ENCODE measurements at places on chromosomes 12 and 14.
A peak's percentile ranks its signal among the peaks of the same experiment; 100 is the strongest.

GRCh38 chr12:19248929-19249602 lies 119.5 kb downstream of the PLEKHA5 start:
- no peak for DNase-seq

DNA sequence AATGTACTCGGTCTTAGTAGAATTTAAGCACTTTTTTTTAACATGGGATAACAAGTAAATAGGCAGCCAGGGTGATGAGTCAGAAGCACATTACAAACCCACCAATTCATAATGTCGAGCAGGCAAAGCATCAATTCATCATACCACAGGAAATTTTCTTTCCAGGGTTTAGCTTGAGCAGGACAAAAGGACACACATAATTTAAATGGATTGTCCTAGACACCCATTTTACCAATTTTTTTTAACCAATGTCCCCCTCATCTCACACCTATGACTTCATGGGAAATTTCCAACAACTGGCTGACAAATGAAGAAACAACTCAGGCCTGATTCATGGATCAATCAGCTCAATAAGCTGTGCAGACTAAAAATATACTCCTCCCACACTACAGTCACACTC lies 58.8 kb upstream of the FOXG1 start:
- no peak for DNase-seq

DNA sequence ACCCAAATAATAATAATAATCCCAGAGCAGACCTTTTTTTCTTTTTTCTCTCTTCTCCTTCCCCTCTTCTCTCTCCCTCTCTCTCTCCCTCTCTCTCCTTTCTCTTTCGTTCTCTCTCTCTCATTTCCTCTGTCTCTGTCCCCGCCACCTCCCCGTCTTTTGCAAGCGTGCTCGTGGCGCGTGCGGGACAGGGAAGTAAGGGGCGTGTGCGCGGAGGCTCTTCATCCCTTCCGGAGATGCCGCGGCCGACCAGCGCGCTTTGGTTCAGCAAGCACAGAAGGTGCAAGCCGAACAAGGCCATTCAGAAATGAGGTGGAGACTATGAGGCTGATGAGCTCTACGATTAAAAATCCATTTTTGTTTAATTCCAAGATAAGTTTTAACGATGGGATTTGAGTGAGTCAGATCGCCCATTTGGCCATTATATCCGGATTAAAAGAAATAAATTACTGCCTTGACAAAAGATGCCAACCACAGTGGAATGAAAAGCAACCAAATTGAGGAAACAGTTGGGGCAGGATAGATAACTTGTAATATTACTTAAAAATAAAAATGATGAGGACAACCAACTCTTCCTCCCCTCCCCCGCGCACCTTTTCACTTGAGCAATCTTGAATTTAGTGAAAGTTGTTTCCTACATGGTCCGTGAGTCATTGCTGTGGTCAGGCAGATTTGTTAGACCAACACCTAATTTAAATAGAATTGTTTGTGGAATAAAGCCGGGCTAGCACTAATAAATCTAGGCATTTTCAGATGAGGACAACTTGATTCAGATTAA lies 1.2 kb upstream of the AMIGO2 start:
- no peak for DNase-seq

GRCh38 chr14:91372671-91373495 lies 44.7 kb downstream of the CCDC88C start:
- DNase-seq: no peak

- DNase-seq: no peak
These were observed 53.8 kb upstream of the RIC8B start for GRCh38 chr12:106720696-106721095.

DNA sequence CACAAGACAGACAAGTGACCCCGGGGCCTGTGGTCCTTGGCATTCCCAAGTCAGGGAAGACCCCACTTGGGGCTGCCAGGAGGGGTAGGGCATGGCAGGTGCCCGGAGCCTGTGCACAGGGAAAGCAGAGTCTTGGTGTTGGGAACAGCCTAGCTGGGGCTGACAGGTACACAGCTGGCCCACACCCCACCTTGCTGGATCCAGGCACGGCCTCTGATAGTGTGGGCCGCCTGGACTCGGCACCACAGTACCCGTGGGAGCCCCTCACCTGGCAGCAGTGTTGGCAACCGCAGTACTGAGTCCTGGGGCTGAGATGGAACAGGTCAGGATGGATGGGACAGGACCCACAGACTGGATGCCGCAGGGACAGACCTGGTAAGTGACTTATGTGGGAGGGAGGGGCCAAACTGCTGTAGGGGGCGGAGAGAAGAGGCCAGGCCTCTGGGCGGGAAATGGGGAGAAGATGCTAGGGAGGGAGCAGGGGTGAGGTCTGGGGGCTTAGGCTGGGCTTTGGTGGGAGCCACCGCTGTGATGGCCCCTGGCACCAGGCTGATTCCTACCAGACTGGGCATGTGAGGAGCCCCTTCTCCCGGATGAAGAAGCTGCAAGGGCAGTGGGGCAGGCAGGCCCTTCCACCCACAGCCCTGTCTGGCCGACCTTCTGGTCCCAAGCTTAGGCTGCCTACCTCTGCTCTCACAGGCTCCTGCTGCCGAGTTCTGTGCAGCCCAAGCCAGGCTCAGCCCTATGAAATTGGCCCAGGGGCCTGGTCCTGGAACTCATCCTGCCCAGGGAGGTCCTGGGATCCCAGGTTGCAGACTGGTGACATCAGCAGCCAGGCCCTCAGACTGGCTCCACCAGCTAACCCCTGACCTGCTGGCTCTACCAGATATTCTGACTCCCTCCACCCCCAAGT lies at the start of gene TGM1:
Gene TGM1, minus strand, starts transcription at position 357 of the 913 bp plus-strand sequence. CDS start 825 bp downstream, outside the sequence.
- DNase-seq: no peak

GRCh38 chr12:98752726-98753125 lies 107.6 kb downstream of the APAF1 start:
- DNase-seq: no peak

DNA sequence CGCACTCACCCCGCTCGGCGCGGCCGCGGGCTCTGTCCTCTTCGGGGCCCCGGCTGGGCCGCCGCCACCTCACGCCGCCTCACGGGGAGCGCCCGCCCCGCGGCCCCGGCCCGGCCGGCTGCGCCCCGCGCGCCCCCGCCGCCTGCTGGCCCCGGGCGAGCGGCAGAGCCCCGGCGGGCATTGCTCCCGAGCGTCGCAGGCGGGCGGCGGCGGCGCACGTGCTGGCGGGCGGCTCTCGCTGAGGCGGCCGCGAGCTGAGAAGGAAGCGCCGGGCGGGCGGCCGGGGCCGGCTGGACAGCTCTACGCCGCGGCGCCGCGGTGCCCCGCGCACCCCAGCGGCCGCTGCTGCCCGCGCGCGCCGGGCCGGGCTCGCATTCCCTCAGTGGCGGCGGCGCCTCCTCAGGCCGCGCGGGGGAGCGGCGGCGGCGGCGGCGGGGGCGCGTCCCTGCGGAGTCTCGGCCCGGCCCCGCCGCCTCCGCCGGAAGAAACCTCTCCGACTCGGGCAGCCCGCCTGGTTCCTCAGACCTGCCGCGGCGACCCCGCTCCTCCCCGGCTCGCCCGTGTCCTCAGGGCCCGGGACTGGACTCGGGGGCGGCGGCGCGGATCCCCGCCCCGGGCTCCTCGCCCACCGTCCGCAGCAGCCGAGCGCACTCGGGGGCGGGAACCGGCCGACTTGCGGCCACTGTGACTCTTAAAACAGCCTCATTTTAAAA lies at the start of gene PITPNM2:
Gene PITPNM2, minus strand, starts transcription at position 347 of the 713 bp plus-strand sequence. CDS start 116,500 bp downstream, outside the sequence.
- no peak for DNase-seq

GRCh38 chr14:33570694-33571310 lies 380.1 kb downstream of the EGLN3 start:
- no peak for DNase-seq

GRCh38 chr12:99600388-99600787 lies 47.2 kb upstream of the GARIN6 start:
- no peak for DNase-seq

GRCh38 chr12:102957339-102958050 lies at the start of gene ASCL1:
Gene ASCL1, plus strand, starts transcription at chr12:102957674. Its CDS starts 571 bp downstream, at chr12:102958245.
- peak; percentile 70 for DNase-seq

GRCh38 chr12:91910871-91911388 lies 234.7 kb downstream of the BTG1 start:
- DNase-seq: no peak

GRCh38 chr12:12338527-12339168 lies 11.4 kb downstream of the MANSC1 start:
- DNase-seq: no peak

- no peak for DNase-seq
These were observed 80.8 kb downstream of the SLC25A21 start for GRCh38 chr14:37091651-37092050.

DNA sequence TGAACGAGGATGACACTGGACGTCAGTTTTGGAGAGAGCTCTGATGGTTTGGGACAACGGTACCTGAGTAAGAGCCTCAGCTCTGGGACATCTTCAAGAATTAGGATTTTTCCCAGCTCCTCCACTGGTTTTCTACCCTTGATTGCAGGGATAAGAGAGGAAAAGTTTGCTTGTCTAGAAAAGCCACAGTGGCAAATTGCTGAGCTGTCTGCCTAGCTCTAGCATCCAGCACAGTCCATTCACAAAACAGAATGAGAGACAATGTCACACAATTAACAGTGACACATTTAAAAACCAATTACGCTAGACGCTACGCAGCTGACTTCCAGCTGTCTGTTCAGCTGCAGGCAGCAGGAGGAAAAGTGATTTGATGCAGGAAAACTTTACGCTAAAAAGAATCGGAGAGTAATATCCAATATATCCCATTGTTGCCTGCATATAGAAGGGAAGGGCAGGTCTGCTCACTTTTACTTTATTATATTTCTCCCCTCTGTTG lies 168.1 kb upstream of the PRICKLE1 start:
- DNase-seq: no peak

DNA sequence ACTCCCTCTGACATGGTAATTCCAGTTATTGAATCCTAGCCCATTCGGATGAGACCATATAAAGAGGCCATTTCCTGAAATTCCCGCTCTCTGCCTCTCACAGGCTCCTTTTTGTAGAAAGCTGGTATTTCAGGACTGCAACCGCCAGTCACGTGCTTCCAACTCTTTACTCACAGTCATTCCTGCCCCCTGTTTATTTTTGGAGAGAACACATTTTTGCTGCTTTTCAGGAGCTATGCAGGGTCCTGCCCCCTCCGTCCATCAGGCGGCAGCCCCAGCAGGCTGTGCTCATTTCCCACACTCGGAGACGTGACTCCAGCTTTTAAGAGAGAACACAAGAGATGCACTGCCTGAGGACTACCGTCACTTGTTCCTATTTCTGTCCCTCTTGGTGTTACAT lies 26.8 kb downstream of the IFT43 start:
- DNase-seq: no peak

DNA sequence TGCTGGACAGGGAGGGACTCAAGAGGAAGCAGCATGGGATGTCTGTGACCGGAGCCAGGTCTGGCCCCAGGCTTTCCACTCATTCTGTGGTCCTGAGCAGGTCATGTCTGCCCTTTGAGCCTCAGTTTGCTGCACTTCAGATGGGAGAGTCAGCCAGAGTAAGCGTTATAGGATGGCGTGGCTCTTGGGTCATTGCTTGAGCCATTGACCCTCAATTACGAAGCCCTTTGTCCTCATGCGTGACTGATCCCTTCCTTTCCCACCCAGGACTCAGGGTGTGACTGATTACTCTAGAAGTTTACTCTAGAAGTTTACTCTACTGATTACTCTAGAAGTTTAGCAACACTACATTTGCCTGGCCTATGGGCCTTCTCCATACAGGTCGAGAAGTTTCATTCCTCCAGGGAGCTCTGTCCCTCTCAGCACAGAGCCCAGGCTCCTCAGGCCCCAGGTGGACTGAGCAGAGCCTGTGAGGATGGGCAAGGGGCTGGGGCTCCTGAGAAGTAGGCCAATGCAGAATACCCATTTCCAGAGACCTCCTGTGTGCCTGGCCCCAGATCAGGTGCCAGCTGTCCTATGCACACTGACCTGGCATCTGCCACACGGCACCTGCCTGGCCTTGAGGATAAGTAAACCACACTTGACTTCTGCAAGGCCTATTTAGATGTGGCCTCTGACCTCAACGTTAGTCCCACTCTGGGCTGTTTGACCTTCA lies 7.6 kb upstream of the IFI27 start:
- no peak for DNase-seq

DNA sequence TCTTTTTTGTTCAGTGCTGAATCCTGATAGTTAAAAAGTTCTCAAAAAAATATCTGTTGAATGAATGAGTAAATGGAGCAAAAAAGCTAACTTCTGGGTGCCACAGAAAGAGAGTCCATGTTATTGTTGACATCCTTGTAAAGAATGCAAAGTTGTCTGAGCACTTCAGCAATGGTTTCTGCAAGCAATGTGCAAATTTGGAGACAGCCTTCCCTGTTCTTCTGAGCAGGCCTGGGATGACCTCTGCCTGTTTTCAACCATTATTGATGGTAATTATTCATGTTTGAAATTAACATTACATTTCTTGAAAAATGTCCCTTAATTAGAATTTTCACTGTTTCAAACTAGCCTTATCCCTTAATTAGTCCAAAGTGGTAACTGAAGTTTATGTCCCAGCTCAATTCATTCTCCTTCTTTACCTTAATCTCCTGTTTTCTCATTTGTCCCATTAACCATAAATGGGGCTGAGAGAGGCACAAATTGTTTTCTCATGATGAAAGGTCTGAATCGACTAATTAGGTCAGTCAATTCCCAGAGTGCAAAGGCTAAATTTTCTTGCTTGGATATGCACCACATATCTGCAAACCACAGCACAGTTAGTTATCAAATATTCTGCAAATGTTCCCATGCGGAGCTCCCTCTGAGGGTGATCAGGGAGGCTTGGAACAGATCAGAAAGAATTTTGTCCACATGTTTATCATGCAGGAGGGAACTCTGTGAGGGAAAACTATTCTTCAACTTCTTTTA lies 139.4 kb upstream of the KRR1 start:
- no peak for DNase-seq

DNA sequence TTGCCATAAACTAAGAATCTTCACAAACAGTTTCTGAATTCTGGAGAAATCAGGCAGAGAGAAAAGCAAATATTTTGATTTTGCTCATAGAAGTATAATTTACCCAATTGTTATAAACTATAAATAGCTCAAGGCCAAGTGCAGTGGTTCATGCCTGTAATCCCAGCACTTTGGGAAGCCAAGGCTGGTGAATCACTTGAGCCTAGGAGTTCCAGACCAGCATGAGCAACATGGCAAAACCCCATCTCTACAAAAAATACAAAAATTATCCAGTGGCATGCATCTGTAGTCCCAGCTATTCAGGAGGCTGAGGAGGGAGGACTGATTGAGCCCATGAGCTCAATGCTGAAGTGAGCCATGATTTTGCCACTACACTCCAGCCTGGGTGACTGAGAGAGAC lies 19.6 kb upstream of the MMP19 start:
- no peak for DNase-seq

- DNase-seq: no peak
These were observed 104.3 kb upstream of the KITLG start for GRCh38 chr12:88684610-88685009.

DNA sequence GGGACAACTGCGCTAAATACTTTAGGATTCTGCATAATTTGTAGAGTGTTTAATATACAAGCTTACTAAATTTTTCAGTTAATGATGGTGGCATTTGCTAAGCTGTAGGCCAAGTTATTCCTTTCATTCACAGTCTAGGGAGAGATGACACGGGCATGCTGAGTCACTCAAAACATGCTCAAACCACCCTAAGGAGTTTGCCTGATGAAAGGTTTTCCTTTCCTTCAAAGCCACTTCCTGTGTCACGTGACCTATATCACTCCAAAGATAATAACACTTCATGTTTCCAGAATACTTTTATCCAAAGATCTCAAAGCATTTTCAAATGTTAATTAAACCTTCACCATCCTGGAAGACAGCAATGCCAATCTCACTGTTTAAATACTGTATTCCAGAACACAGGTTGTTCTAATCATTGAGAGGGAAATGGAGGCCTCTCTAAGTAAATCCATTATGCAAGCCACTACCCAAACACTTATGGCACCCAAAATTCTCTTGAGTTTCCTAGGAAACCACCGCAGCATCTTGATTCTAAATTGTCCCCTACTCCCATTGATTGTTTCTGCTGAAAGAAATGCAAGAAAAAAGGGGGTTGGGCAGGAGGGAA lies 207.0 kb upstream of the CDKN3 start:
- no peak for DNase-seq
